Right atrium auricular region (tissue), 2 donors: ENCODE measurements at places on chromosomes 3 and 15.

DNA sequence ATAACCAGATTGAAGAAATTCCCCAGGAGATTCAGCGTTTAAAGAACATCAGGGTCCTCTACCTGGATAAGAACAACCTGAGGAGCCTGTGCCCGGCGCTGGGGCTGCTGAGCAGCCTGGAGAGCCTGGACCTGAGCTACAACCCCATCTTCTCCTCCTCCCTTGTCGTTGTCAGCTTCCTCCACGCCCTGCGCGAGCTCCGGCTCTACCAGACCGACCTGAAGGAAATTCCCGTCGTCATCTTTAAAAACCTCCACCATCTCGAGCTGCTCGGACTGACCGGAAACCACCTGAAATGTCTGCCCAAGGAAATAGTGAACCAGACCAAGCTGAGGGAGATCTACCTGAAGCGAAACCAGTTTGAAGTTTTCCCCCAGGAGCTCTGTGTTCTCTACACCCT lies 9.4 kb upstream of the LRRC34 start:
- no peaks in the 10 kb centered on the region for H3K36me3 ChIP-seq
- H3K27me3 ChIP-seq: no peaks in the 10 kb centered on the region

DNA sequence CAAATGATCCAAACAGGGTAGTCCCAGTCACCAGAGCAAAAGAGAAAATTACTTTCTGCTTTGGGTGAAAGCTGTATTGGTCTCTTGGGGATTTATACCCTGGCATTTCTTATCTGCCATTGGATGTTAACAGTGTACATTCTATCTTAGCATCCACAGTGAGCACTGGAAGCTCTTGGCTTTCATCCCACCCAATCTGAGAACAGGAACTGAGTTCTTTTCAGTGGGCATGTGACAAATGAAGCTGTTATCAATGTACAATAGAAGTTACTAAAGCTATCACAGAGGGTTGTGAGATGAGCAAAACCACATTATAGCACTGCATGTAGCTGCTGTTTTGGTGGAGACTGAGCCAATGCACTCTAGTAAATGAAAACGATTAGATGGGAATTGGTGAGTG lies 300.7 kb downstream of the TUSC7 start:
- H3K4me3 ChIP-seq: no peak overlapping the region
- no peaks in the 10 kb centered on the region for H3K27me3 ChIP-seq

DNA sequence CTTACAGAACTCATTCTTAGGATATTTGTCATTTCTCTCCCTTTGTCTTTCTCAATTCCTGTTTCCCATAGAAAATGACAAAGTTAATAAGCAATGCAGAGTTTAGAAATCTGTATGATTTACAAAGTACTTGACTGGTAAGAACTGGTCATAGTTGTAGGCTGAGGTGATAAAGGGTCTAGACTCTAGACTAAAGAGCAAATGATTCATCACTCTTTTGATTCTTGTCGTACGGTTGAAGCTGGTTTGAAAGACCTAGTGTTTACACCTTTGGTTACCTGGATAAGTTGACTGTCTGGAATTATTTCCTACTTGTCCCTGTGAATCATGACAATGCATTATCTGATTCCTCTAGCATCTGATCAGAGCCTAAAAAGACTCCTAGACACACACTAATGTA lies 58.9 kb upstream of the TP63 start:
- no peak overlapping the region for H3K4me3 ChIP-seq
- H3K27me3 ChIP-seq: no peaks in the 10 kb centered on the region

DNA sequence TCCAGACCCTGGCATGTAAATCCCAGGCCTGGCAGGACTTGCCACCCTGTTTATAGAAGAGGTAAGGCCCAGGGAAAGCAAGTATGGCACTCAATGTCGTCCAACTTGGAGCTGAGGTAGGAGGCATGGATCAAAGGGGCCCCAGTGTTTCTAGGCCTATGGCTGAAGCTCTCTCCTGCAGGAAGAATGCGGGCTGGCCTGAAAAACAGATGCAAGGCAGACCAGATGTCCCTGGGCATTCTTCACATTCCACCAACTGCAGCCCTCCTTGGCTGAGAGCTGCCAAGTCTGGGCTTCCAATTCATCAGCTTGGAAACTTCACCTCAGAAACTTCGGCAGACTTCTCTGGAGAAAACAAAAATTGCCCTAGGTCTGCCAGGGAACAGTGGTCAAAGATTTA lies 22.2 kb downstream of the MESD start:
- H3K36me3 ChIP-seq: no peaks in the 10 kb centered on the region
- no peak overlapping the region for H3K4me3 ChIP-seq
- no peaks in the 10 kb centered on the region for H3K27me3 ChIP-seq
- H3K27ac ChIP-seq: no peak overlapping the region
- H3K4me1 ChIP-seq: peaks cover 9% of the 10 kb centered on the region

- H3K27ac ChIP-seq: no peak overlapping the region
- no peak for DNase-seq
- no peaks in the 10 kb centered on the region for H3K27me3 ChIP-seq
- H3K4me1 ChIP-seq: no peaks in the 10 kb centered on the region
- H3K36me3 ChIP-seq: no peaks in the 10 kb centered on the region
Measured at GRCh38 chr3:111200027-111200426, 128.4 kb downstream of the NECTIN3 start.

GRCh38 chr15:36948982-36949381 lies 151.4 kb downstream of the MEIS2 start:
- H3K36me3 ChIP-seq: no peaks in the 10 kb centered on the region
- H3K27ac ChIP-seq: no peak overlapping the region
- no peak for DNase-seq
- no peak overlapping the region for H3K4me3 ChIP-seq
- no peaks in the 10 kb centered on the region for H3K27me3 ChIP-seq

- no peaks in the 10 kb centered on the region for H3K4me1 ChIP-seq
- H3K4me3 ChIP-seq: no peak overlapping the region
- no peaks in the 10 kb centered on the region for H3K27me3 ChIP-seq
- no peaks in the 10 kb centered on the region for H3K36me3 ChIP-seq
- H3K27ac ChIP-seq: no peak overlapping the region
- DNase-seq: no peak
Measured at GRCh38 chr15:60087561-60087960, 83.5 kb downstream of the FOXB1 start.

DNA sequence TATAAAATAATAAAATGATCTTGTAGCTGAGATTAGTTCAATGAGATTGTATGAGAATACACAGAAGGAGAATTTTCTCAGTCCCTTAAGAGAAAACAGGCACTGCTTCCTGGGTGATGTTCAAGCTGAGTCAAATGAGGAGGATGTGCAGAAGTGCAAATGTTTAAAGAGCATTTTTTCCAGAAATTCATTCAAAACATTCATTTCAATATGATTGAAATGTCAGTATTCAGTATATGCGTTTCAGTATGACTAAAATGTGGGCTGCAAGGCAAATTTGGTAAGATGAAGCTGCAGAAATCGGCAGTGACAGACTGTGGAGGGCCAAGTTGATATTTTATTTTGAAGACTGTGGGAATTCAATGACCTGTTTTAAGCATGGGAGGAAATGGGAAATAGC lies 19.3 kb upstream of the PYDC2 start:
- no peaks in the 10 kb centered on the region for H3K4me1 ChIP-seq
- H3K4me3 ChIP-seq: no peak overlapping the region
- H3K27ac ChIP-seq: no peak overlapping the region
- H3K36me3 ChIP-seq: no peaks in the 10 kb centered on the region
- DNase-seq: no peak

GRCh38 chr3:44093531-44093930 lies 148.2 kb upstream of the TOPAZ1 start:
- no peak overlapping the region for H3K27ac ChIP-seq
- H3K36me3 ChIP-seq: no peaks in the 10 kb centered on the region
- H3K27me3 ChIP-seq: no peaks in the 10 kb centered on the region
- no peak overlapping the region for H3K4me3 ChIP-seq
- H3K4me1 ChIP-seq: no peaks in the 10 kb centered on the region

GRCh38 chr15:82091636-82092140 lies 45.9 kb upstream of the MEX3B start:
- no peaks in the 10 kb centered on the region for H3K27me3 ChIP-seq
- DNase-seq: no peak
- H3K36me3 ChIP-seq: no peaks in the 10 kb centered on the region
- no peaks in the 10 kb centered on the region for H3K4me1 ChIP-seq
